ENCODE measurements at places on chromosomes 6 and 20.

DNA sequence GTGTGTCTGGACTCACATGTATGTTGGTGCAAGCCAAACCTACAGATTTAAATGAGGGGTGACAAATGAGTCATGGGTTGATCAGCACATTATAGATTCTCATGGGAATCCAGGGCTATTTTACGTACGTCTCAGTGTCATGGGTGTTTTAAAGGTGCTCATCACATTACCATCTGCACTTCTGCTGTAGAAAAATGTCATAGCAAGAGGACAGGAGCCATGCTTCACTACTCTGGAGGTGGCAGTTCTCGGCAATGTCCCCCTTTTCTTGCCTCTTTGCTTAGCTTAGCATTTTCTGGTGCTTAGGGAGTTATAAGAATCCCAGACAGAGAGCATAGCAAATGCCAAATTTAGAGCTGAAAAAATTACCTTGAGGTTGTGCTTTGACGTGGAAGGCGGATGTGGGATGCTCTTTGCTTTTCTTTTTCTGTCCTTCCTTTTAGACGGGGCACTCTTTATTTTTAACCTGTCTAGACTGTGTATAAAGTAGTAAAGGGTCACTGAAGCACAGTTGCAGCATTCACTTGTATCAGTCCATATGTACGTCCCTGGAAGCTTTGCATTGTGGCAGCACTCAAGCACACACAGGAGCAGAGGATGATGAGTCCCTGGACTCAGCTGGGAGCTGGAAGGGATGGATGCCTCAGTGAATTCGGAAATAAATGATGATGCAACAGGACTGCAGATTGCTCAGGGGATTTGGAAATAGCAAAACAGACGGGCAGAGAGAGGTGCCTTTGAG is 139.7 kb downstream of the SYNDIG1 start:
- DNase-seq = peak; percentile 13

GRCh38 chr6:122569230-122569771 is 40.9 kb upstream of the PKIB start:
- peak; percentile 44 for DNase-seq

DNA sequence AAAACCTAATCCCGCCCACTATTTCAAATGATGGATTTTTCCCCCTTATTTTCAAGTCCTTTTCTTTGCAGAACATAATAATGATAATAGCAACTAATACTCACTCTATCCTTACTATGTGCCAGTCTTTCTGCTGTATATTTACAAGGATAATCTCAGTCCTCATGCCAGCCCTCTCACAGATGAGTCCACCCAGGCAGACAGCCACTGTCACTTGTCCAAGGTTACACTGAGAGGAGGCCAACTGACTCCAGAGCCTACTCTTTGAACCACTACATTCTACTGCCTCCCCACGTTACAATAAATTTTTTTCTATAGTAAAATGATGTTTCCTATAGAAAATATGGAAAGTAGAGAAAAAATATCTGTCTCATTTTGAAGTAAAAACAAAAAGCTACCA is 30.9 kb downstream of the ELOVL5 start:
- DNase-seq = no peak

DNA sequence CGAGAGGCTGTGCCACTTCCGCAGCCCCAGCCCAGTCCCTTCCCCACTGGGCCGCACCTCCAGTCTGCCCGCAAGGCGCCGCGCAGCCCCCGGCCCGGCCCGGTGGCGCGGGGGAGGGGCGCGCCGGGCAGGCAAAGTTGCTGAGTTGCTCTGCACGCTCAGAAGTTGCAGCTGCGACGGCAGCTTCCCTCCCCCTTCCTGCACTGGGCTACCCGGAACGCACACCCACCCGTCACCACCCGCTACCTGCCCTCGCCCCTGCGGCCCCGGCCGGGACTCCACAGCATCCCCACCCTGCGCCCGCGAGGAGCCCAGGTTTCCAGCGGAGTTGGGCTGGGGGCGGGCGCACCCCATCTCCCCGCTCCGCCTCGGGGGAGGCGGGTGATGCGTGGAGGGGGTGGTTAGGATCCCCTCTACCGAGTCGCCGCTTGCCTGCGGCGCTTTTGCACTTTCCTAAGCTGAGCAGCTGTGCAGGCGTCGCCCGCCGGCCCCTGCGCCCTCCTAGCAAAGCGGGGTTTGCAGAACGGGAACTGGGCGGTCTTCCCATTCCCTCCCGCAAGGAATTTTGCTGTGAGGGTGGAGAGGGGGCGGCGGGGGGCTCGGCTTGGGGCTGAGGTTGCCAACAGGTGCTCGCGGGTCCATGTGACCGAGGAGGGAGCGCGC is 55.9 kb upstream of the RREB1 start:
- no peak for DNase-seq

DNA sequence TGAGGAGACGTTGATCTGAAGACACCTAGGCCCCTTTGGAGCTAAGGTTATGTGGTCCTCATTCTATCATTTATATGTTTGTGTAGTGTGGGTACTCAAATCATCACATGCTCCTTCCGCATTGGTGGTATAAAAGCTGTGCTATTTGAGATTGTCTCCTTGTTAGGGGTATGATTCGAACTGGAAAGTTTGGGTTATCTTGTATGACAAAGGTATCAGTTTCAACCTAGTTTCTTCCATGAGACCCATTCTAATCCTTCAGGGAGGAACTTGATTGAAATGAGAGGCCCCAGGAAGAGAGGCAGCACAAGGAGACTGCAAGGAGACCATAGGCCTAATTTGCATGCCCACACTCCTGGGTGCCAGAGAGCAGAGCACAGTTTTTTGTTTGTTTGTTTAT is 104.2 kb upstream of the TIAM2 start:
- DNase-seq = no peak

- peak; percentile 5 for DNase-seq
These were observed 96.0 kb upstream of the LOC128125822 start for GRCh38 chr6:63476302-63476701.

DNA sequence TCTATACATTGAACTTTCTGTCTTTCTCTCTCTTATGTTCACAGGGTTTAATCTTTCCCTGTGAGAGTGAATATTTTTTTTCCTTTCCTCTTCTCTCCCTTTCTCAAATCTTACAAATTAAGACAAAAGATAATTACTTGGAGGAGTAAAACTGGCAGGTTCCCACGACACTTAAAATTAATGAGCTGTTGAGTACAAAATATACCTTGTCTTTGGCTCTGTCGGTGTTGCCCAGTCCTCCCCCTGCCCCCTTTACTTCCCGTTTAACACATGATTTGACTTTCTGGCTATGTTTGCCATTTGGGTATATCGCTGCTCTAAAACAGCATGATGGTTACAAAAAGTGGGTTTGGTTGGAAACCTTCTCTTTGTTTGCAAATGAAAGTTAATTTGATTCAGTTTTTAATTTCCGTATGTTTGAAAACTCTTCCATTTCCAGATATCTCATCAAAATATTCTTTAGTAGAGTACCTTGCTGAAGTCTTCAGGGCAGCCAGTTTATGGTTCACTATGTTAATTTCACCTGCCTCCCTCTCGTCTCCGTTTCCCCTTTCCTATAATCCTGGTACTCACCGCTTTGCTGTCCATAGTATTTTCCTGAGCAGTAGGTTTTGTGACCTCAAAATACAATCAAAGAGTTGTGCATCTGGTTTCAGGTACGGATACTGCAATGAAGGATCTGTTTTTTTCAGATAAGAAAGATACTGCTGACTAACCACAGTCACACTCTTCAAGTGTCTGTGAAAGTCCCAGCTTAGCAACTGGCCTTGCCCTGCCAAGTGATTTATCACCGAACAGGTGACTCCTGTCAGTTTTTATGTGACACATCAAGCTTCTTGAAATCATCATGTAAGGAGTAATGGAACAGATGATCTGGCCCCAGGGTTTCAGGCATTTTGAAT is 181.2 kb downstream of the DTNBP1 start:
- no peak for DNase-seq

- peak; percentile 60 for DNase-seq
These were observed 97.4 kb downstream of the PDSS2 start for GRCh38 chr6:107361753-107362604.

DNA sequence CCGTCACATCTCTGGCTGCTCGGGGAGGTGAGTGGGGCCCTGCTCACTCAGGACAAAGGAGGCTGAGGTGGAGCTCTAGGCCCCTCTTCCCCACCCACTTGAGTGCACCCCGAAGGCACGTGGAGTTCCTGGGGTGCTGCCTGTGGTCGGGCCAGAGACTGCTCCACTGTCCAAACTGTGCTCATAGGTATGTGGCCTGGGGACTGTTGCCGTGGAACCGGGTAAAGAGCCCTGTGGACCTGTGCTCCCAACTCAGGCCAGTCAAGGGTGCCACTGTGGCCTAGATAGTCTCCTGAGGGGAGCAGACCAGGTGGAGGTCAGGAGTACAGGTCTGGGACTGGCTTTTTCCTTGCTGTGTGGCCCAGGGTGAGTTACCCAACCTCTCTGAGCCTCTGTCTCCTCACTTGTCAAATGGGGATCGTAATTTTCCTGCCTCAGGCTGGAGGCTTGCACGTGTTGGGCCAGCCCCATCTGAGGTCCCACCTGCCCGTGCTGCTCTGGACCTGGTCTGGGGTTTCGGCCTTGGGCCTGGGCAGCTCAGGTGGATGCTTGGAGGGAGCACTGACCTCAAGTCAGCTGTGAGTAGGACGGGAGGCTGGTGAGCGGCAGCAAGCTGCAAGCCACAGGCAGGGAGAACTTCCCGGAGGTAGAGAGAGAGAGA is 12.4 kb upstream of the NPBWR2 start:
- no peak for DNase-seq

- no peak for DNase-seq
These were observed 33.9 kb upstream of the CMTR1 start for GRCh38 chr6:37399131-37399530.

- DNase-seq = no peak
These were observed 43.5 kb downstream of the NOL4L start for GRCh38 chr20:32541323-32542258.

DNA sequence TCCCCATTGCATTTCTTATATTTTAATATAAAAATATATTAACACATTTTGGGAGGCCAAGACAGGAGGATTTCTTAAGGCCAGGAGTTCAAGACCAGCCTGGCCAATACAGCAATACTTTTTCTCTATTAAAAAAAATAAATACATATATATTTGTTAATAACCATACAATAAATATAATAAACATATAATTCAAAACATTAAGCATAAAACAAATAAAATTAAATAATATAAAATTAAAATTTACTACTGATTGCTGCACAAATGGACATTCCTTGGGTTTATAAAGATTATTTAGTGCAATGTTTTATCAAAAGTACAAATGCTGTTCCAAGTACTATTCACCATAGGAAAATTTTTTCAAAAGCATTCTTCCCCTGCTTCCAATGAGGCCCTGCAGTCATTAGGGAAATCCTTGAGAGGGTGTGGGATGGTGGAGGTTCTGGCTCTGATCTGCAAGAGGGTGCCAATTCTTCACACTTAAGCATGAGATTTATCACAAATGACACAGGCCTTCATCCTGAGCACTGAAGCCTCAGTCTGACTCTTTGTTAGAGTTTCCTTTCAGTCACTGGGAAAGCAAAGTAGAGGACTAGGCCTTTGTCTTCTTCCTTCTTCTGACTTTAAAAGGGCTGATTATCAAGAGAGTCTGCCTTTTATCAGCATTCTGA is 596.7 kb downstream of the EPM2A start:
- no peak for DNase-seq

- DNase-seq = peak; percentile 91
These were observed at the start of gene STAU1 for GRCh38 chr20:49187851-49188641. TSS of gene STAU1 (minus strand) at chr20:49188334. CDS start at chr20:49166201, 22,133 bp downstream.

GRCh38 chr6:169411722-169412121 is 158.1 kb upstream of the THBS2 start:
- no peak for DNase-seq

- DNase-seq = peak; percentile 31
These were observed 10.3 kb upstream of the RALY start for GRCh38 chr20:33983371-33983770.

- no peak for DNase-seq
These were observed 33.1 kb downstream of the E2F3 start for GRCh38 chr6:20434766-20435165.

DNA sequence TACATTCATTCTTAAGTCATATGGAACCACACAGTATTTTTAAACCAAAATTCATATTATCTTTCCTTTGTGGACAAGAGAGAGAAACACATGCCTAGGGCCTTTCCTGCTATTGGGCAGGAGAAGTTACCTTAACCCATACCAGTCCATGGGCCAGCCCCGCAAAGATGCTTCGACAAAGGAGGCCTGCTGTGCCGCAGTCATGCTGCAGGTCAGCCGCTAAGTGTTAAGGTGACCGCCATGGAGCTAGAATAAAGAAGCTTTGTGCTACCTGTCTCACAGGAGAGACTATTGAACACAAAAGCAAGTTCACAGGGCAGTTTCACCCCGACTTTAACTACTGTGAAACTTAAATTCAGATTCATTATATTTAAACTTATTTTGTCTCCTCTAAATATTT is 62.3 kb upstream of the TMEM181 start:
- no peak for DNase-seq

DNA sequence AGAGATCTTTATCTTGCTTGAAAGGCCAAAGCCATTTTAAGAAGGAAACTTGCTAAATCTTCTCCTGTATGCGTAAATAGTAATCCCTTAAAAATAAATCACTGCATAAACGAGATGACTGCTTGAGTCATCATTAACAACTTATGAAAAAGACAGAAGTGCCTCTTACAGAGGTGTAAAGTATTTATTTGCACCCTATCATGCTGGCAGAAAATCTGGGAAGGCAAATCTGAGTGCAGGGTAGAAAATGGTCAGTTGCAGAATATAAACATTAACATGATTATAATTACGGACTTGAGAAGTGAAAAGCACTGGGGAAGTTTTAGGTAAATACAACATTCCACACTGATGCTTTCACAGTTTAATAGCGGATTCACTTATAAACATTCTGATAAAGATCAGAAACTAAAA is 67.5 kb upstream of the FBXO30 start:
- DNase-seq = no peak

DNA sequence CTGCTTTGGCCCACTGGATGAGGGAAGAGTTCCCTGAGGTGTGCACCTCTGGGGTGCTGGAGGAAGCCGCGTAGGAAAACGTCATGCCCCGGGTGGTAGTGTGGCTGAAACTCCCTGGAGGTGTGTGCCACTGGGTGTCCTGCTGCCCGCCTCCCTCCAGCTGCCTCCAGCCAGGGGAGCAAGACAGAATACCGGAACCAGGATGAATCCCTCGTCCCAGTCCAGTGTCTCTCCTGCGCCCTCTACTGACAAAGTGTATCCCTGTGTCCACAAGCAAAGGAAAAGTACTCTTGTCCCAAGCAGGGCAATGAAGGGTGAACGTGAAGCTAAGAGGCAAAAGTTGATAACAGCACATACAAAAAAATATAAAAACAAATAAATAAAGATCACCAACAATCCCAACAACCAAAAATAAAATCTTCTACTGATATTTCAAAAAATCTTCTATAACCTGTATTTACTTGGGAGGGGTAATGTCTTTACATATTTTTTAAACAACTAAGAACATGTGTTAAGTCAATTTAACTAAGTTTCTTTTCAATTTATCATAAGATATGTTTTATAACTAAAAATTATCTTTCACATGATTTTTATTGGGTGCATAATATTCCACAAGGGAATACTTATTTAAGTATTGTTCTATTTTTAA is 437.6 kb downstream of the MAFB start:
- DNase-seq = peak; percentile 52

GRCh38 chr20:53141201-53142050 is 169.3 kb downstream of the TSHZ2 start:
- DNase-seq = no peak
